ENCODE measurements at places on chromosomes 11 and 22. TPM values are rescaled to one million over a fixed set of nuclear protein-coding genes. Genes with fewer than 3 reads are reported as not detected.
A peak's percentile ranks its signal among the peaks of the same experiment; 100 is the strongest.

The ANO3 gene
- 1.6 TPM for total RNA-seq

The MPZL3 gene
- 1.6 TPM for total RNA-seq

DNA sequence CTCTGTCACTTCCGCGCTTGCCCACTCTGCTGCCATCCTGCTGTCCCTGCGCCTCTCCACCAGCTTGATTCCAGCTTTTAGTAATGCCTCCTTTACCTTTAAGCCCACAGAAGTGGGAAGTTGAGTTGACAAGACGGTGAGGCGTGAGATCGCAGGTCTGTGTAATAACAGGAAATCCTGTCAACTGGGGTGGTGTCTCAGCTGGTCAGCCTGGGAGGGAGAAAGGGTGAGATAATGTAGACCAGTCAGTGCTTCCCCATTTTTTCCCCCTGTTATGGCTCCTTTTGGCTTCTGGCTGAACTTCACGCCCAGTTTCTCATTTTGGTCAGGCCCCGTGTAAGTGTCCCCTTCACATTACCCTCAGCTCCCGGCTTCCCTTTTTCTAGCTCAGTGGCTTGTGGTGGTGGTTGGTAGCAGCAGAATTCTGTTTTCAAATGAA, 98.9 kb downstream of the TRAF6 start:
- no peak for DNase-seq

GRCh38 chr11:13970986-13971385, 8.5 kb downstream of the SPON1 start:
- peak; percentile 52 for DNase-seq

GRCh38 chr11:121237686-121238658, 54.6 kb upstream of the SC5D start:
- no peak for DNase-seq

The TREH gene
- total RNA-seq: not detected
